ENCODE measurements at places on chromosomes 7 and 10. TPM values are rescaled to one million over a fixed set of nuclear protein-coding genes. Genes with fewer than 3 reads are reported as not detected.

DNA sequence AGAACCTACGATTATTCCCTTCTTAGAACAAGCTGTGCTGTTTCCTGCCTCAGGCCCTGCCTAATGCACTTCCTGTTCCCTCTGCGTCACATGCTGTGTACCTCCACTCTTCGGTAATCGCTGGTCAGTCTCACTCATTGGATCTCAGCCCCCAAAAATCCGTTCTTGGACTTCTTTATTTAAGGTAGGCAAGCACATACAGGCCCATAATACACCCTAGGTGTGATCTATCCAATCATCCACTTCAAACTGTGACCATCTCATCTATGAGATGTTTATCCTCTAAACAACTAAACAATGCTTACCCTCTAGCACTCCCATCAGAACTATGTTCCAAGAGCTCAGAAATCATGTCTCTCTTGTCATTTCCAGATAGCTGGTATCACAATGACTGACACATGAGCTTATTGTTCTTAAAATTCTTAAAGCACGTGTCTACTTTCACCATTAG lies 83.9 kb downstream of the CADPS2 start:
- DNase-seq = no peak
- H3K4me1 ChIP-seq = no peaks in the 10 kb centered on the region
- no peak overlapping the region for H3K27ac ChIP-seq
- H3K27me3 ChIP-seq = no peaks in the 10 kb centered on the region

DNA sequence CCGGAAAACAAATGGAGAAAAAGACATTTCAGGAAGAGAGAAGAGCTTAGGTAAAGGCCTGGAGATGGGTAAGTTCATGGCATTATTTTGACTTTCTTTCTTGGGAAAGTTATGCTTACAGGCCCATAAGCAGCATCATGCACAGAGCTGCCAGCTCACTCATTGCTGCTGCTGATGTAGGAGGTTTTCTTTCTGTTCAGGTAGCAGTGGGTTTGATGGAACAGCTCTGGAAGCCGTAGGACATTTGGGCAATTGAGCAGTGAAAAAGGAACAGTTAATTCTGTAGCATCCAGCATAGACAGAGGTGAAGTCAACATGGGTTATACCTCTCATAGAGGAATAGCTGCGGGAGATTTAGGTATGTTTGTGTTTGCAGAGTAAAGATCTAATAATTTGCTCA lies 3.3 kb downstream of the CHN2 start:
- DNase-seq = no peak
- no peak overlapping the region for H3K4me3 ChIP-seq
- no peak overlapping the region for H3K27ac ChIP-seq
- no peaks in the 10 kb centered on the region for H3K36me3 ChIP-seq

GRCh38 chr10:97004591-97004990 lies 172.5 kb downstream of the LCOR start:
- H3K36me3 ChIP-seq = peaks cover 8% of the 10 kb centered on the region
- no peak overlapping the region for H3K4me3 ChIP-seq

- H3K27ac ChIP-seq = no peak overlapping the region
- peaks cover 3% of the 10 kb centered on the region for H3K36me3 ChIP-seq
- no peaks in the 10 kb centered on the region for H3K27me3 ChIP-seq
- peaks cover 22% of the 10 kb centered on the region for H3K4me1 ChIP-seq
- H3K4me3 ChIP-seq = no peak overlapping the region
Observed at GRCh38 chr7:5489991-5490536, 66.4 kb upstream of the TNRC18 start.

DNA sequence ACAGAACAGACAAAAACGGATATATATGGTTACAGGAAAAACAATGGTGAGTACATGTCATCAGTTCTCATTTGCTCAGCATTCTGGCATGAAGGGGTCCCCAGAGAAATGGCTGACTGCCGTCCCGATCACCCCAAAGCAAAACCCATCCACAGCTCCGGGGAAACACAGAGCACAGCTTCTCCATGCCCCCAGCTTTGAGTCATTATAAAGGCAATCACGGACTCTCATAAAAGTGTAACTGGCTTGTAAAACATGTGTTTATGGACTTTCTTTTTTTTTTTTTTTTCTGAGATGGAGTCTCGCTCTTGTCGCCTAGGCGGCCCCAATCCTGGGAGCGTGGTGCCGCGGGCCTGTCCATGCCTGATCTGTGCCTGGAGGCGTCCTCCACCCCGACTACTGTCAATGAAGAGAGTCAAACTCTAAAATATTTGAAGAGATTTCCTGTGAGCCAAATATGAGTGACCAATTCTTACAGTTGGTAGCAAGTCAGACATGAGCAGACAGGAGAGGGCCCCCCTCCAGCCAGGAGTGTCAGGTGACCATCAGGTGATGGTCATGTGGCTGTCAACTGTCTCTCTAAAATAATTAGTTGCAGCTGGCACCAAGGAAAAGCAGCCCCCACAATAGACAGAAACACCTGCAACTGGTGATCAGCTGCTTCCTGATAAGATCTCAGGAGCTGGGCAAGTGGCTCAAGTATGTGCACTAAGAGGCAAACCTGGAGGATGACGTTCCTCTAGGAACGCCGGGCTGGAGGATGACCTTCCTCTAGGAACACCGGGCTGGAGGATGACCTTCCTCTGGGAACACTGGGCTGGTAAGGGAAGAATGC lies 21.7 kb upstream of the NOM1 start:
- H3K27me3 ChIP-seq = peaks cover 40% of the 10 kb centered on the region
- peaks cover 27% of the 10 kb centered on the region for H3K4me1 ChIP-seq
- DNase-seq = no peak
- H3K4me3 ChIP-seq = no peak overlapping the region

- peaks cover 35% of the 10 kb centered on the region for H3K27me3 ChIP-seq
- no peaks in the 10 kb centered on the region for H3K4me1 ChIP-seq
- DNase-seq = no peak
- no peak overlapping the region for H3K4me3 ChIP-seq
- H3K27ac ChIP-seq = no peak overlapping the region
Observed at GRCh38 chr7:16851829-16852228, 30.0 kb downstream of the AGR3 start.

Gene VTI1A
- total RNA-seq = 37.3 TPM

- no peak overlapping the region for H3K4me3 ChIP-seq
- H3K36me3 ChIP-seq = no peaks in the 10 kb centered on the region
- no peaks in the 10 kb centered on the region for H3K4me1 ChIP-seq
- no peak overlapping the region for H3K27ac ChIP-seq
Observed at GRCh38 chr10:127275793-127276450, 79.5 kb upstream of the INSYN2A start.

DNA sequence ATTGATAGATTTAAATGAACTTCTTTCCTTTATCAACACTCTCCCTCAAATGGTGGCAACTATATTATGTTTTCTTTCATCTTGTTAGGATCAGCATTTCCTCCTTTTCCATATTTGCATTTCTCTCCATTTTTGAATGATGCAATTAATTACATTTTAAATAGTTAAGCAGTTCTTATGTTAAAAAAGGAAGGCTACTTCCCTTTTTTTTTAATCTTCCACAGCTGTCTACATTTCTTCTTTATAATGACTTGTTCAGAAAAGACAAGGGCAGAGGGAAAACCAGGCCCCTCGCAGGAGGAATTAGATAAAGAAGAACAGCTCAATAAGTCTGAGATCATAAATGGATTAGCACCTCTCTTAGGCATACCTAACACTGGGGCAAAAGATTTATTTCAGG lies 208.9 kb downstream of the ARL4A start:
- DNase-seq = no peak
- H3K4me3 ChIP-seq = no peak overlapping the region
- no peaks in the 10 kb centered on the region for H3K4me1 ChIP-seq
- no peak overlapping the region for H3K27ac ChIP-seq
- H3K36me3 ChIP-seq = no peaks in the 10 kb centered on the region
- H3K27me3 ChIP-seq = no peaks in the 10 kb centered on the region

Gene STEAP4
- total RNA-seq = not detected

Gene ZNF365
- total RNA-seq = 0.35 TPM

Gene TMEM229A
- total RNA-seq = not detected

DNA sequence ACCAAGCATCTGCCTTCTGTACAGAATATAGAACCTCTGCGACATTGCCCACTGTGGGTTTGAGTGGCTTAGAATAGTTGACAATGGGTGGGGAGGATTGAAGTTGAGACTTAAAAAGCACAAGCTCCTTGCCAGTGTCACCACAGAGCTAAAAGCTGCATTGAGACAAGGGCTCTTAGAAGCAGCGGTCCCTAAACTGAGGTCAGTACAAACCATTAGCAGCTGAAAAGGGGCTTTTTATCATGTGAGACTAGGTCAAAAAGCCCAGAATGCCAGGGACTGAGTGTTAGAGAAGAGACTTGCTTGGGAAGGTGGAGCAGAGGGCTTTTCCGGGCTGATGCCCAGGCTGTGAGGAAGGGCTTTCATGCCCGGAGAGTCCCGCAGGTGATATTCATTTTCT lies 91.3 kb downstream of the POU6F2 start:
- no peaks in the 10 kb centered on the region for H3K36me3 ChIP-seq
- H3K4me1 ChIP-seq = no peaks in the 10 kb centered on the region

DNA sequence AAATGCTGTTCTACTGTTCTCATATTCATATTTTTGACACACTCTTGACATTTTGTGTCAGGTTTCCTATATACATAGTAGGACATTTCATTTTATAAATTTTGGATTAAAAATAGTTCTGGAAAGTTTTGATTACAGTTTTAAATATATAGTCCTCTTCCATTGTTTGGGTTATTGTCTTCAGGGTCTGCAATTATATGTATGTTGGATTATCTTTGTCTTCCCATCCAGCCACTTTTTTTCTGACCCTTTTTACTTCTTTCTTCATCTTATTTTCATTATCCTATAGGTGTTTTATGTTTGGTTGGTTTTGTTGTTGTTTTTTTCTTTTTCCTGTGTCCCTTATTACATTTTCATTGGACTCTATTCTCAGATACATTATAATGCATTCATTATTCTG lies 71.1 kb upstream of the CCDC6 start:
- H3K4me3 ChIP-seq = no peak overlapping the region
- H3K4me1 ChIP-seq = no peaks in the 10 kb centered on the region
- H3K27ac ChIP-seq = no peak overlapping the region
- H3K36me3 ChIP-seq = no peaks in the 10 kb centered on the region
- DNase-seq = no peak

Gene INTS15
- 30.0 TPM for total RNA-seq

DNA sequence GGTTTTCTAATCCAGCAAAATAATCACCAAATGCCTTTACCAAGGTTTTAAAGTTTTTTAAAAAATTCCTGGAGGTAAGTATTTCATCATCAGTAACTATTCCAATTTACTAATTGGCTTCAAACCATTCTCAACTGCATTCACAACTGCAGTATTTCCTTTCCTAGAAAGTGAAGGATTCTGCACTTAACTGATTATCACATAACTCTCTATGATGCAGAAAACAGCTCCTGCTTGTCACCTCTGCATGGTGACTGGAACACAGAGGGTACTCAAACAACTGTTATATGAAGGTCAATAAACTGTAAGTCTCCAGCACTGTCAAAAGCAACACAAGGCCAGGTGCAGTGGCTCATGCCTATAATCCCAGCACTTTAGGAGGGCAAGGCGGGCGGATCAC lies 42.6 kb downstream of the SRPK2 start:
- peaks cover 53% of the 10 kb centered on the region for H3K4me1 ChIP-seq
- peak overlapping the region; percentile 73 for H3K27ac ChIP-seq
- H3K36me3 ChIP-seq = peaks cover 5% of the 10 kb centered on the region
- H3K4me3 ChIP-seq = no peak overlapping the region
- DNase-seq = no peak

DNA sequence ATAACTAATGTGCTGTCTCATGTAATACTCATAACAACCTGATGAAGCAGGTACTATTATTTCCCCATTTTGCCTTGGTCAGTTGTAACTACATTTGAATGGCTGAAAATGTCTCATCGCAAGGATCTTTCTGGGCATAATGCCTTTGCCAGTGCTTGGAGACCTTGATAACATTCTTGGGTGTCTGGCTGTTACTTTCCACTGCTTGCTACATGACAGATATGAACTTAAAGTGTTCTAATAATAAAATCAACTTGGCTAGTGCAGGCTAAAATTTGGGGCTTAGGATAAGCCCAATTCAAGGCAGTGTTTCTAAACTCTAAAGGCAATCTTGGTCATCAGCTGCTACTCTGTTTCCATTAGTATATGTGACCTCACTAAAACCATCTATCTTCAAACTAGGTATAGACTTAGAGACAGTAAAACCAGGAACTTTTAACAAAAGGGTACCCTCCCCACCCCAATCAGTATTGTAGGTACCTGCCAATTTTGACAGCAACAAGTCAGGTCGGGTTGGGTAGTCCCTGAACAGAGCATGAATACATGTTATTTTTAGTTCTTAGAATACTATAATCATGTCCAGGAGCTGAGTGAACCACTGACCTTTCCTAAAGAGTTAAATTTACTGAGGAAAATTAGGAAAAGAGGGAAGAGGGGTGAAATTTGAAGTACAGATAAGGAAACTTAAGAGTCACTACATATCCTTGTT lies 68.2 kb upstream of the AHR start:
- no peak overlapping the region for H3K4me3 ChIP-seq
- peaks cover 7% of the 10 kb centered on the region for H3K36me3 ChIP-seq
- no peak for DNase-seq
- no peak overlapping the region for H3K27ac ChIP-seq
- H3K4me1 ChIP-seq = peaks cover 25% of the 10 kb centered on the region
- H3K27me3 ChIP-seq = no peaks in the 10 kb centered on the region

Gene SCART1
- 15.3 TPM for total RNA-seq

Gene VWA2
- total RNA-seq = not detected

- DNase-seq = no peak
- no peak overlapping the region for H3K4me3 ChIP-seq
- H3K4me1 ChIP-seq = no peaks in the 10 kb centered on the region
- peaks cover 26% of the 10 kb centered on the region for H3K36me3 ChIP-seq
Observed at GRCh38 chr10:74394416-74394969, 243.5 kb downstream of the ADK start.

Gene ERVW-1
- total RNA-seq = not detected

DNA sequence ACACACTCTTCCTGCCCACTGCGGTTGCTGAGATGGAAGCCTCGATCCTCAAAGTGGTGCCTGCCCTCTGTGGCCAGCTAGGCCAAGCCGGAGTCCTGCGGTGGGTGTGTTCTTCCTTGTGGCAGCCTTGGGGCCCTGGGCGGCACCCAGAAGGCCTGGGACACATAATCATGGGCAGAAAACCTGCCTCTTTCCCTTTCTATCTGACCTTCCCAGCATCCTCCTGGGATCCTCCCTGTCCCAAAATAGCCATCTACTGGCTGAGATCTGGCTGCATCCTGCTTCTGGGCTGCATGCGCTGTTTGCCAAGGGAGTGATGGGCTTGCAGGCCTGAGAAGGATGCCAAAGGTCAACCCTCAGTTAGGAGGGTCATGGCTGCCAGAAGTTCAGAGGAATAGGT lies 23.9 kb downstream of the COL13A1 start:
- no peaks in the 10 kb centered on the region for H3K36me3 ChIP-seq
- peaks cover 2% of the 10 kb centered on the region for H3K4me1 ChIP-seq
- peaks cover 25% of the 10 kb centered on the region for H3K27me3 ChIP-seq
- H3K27ac ChIP-seq = no peak overlapping the region

- H3K36me3 ChIP-seq = no peaks in the 10 kb centered on the region
- DNase-seq = no peak
- no peak overlapping the region for H3K4me3 ChIP-seq
- no peak overlapping the region for H3K27ac ChIP-seq
- H3K4me1 ChIP-seq = no peaks in the 10 kb centered on the region
- H3K27me3 ChIP-seq = peaks cover 8% of the 10 kb centered on the region
Observed at GRCh38 chr10:86254081-86254480, 112.5 kb downstream of the GRID1 start.

Gene ZCWPW1
- 3.0 TPM for total RNA-seq

- peak overlapping the region; percentile 37 for H3K27ac ChIP-seq
- H3K4me3 ChIP-seq = no peak overlapping the region
- no peaks in the 10 kb centered on the region for H3K36me3 ChIP-seq
- DNase-seq = no peak
Observed at GRCh38 chr7:142539901-142540300, 209.4 kb upstream of the PRSS1 start.

Gene GNAT3
- total RNA-seq = not detected

All from activated CD4-positive, alpha-beta memory T cell treated with anti-CD3 and anti-CD28 coated beads, Interleukin-2, amount 10 ng/mL, durations not matched to agents 7 days and 5 days (primary cell).